Activated B cell treated with CpG ODN at 0.5 μM for 24 hours (primary cell): ENCODE measurements at places on chromosomes 1 and 21.

DNA sequence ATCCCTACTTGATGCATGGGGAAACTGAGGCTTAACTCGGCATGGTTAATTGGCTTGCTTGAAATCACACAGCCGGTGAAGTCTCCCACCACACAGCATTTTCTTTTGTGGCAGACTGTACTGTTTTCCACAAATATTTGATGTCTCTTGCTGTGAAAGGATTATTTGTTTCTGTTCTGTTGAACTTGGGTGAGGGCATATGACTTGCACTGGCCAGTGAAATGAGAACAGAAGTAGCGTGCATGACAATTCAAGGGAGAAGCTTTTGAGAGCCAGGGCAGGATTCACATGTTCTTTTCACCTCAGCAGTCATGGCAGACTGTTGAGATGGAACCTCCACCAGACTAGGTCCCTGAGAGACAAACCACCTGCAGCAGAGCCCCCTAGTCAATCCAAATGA, 11.7 kb upstream of the AK2 start:
- H3K27me3 ChIP-seq = peaks cover 3% of the 10 kb centered on the region
- no peak for DNase-seq
- no peak overlapping the region for H3K27ac ChIP-seq
- H3K4me1 ChIP-seq = no peaks in the 10 kb centered on the region
- H3K36me3 ChIP-seq = no peaks in the 10 kb centered on the region

DNA sequence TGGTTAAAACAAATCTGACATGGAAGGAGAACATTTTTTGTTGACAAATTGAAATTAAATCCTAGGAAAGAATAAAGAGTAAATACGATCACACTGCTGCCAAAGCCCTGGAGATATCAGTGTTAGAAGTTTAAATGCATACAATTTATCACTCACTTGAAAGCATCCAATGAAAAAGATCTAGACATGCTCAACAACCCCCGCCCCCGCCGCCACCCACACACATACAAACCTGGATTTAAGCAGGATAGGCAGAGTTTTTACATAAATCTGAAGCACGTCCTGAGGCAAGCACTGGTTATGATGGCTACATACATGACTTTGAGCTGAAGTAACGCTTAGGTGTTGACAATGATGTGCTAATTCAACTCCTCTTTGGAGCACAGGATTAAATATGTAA, 58.5 kb downstream of the LYST start:
- no peaks in the 10 kb centered on the region for H3K27me3 ChIP-seq
- no peaks in the 10 kb centered on the region for H3K4me1 ChIP-seq
- no peak overlapping the region for H3K27ac ChIP-seq

DNA sequence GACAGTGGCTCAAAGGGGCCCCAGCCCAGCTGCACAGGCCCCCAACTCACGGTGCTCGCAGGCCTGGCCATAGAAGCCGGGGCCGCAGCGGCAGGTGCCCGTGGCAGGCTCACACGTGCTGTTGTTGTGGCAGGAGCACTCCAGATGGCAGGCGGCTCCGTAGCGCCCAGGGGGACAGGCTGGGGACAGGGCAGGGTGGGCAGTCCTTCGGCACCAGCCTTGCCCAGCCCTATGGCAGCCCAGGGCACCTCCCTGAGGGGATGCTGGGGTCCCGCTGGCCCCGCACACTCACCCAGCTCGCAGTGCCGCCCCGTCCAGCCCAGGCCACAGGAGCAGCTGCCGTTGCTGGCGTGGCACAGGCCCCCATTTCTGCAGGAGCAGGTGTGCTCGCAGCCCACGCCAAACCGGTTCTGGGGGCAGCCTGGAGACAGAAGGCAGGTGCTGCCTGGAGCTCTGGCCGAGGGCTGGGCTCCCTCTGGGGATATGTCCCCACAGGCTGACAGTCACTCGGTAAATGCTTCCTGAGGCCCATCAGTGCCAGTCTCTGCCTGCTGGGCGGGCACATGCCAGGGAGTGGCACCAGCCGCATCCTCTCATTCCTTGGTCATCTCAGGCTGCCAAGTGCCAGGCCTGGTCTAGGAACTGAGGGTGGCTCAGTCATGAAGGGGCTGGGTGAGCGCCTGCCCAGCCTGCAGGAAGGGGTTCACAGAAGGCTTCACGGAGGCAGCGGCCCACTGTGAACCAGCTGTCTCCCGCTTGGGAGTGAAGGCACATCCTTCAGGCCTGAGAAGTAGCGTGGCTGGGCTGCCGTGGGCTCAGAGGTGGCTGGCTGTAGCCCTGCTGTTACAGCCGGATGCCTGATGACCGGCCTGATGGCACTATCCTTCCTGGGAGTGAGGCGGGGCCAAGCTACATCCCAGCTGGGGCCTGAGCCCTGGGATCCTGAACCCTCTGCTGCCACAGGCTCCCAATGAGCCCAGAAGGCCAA, 40.1 kb downstream of the ARHGEF16 start:
- no peak overlapping the region for H3K27ac ChIP-seq
- no peak for DNase-seq
- no peaks in the 10 kb centered on the region for H3K27me3 ChIP-seq
- H3K4me1 ChIP-seq = peaks cover 6% of the 10 kb centered on the region
- H3K36me3 ChIP-seq = no peaks in the 10 kb centered on the region
- no peak overlapping the region for H3K4me3 ChIP-seq

GRCh38 chr1:42822800-42823392, 5.7 kb upstream of the SVBP start:
- no peak overlapping the region for H3K4me3 ChIP-seq
- peaks cover under 1% of the 10 kb centered on the region for H3K4me1 ChIP-seq
- H3K36me3 ChIP-seq = peaks cover 3% of the 10 kb centered on the region
- H3K27me3 ChIP-seq = no peaks in the 10 kb centered on the region
- no peak for DNase-seq

- H3K4me3 ChIP-seq = no peak overlapping the region
- peaks cover 19% of the 10 kb centered on the region for H3K4me1 ChIP-seq
- no peak for DNase-seq
- H3K36me3 ChIP-seq = no peaks in the 10 kb centered on the region
- H3K27me3 ChIP-seq = peaks cover 10% of the 10 kb centered on the region
Observed at GRCh38 chr1:36128126-36128904, 3.3 kb upstream of the COL8A2 start.

- no peak for DNase-seq
- no peaks in the 10 kb centered on the region for H3K36me3 ChIP-seq
- H3K27me3 ChIP-seq = peaks cover 40% of the 10 kb centered on the region
- H3K4me3 ChIP-seq = no peak overlapping the region
Observed at GRCh38 chr1:38579056-38579455, 280.5 kb downstream of the RRAGC start.

DNA sequence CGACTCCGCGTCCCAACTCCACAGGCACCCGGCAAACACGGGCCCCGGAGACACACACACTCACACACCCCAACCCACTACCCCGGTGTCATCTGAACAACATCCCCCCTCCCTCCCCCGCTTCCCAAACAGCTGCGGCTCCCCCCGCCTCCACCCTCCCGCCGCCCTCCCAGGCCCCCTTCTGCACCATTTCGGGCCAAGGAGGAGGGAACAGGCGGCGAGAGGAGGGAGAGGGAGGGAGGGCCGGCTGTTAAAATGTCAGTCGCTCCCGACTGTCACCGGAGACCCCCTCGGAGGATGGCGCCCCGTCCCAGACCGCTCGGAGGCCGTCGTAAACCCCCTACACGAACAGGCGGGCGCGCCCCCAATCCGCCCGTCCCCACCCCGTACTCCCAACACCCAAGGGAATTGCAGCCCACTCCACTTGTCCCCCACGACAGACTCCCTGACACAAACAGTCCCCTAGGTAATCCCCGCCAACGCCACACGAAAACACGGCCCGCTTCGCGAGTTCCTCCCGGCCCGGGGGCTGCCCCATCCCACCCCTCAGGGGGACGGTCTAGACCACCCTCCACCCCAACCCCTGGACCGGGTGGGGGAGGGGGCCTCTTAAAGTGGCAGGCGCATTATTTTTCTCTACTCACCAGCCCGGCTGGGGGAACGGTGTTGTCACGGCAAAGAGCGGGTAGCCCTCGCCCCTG, 583 bp downstream of the MEF2D start:
- DNase-seq = peak; percentile 64
- peak overlapping the region; percentile 94 for H3K4me3 ChIP-seq
- H3K27ac ChIP-seq = peak overlapping the region; percentile 92
- H3K36me3 ChIP-seq = peaks cover 33% of the 10 kb centered on the region
- no peaks in the 10 kb centered on the region for H3K27me3 ChIP-seq

GRCh38 chr21:45867671-45868081, 113.9 kb upstream of the COL6A1 start:
- no peaks in the 10 kb centered on the region for H3K36me3 ChIP-seq
- peaks cover 4% of the 10 kb centered on the region for H3K4me1 ChIP-seq
- H3K4me3 ChIP-seq = no peak overlapping the region
- no peak overlapping the region for H3K27ac ChIP-seq

- no peaks in the 10 kb centered on the region for H3K27me3 ChIP-seq
- no peak overlapping the region for H3K4me3 ChIP-seq
- no peak for DNase-seq
- H3K36me3 ChIP-seq = no peaks in the 10 kb centered on the region
- no peaks in the 10 kb centered on the region for H3K4me1 ChIP-seq
Observed at GRCh38 chr1:224488806-224489499, 54.4 kb upstream of the WDR26 start.

- H3K27me3 ChIP-seq = no peaks in the 10 kb centered on the region
- H3K4me1 ChIP-seq = peaks cover 54% of the 10 kb centered on the region
- H3K27ac ChIP-seq = no peak overlapping the region
- no peak for DNase-seq
- H3K36me3 ChIP-seq = no peaks in the 10 kb centered on the region
- H3K4me3 ChIP-seq = no peak overlapping the region
Observed at GRCh38 chr1:44072204-44072603, 40.9 kb upstream of the SLC6A9 start.

DNA sequence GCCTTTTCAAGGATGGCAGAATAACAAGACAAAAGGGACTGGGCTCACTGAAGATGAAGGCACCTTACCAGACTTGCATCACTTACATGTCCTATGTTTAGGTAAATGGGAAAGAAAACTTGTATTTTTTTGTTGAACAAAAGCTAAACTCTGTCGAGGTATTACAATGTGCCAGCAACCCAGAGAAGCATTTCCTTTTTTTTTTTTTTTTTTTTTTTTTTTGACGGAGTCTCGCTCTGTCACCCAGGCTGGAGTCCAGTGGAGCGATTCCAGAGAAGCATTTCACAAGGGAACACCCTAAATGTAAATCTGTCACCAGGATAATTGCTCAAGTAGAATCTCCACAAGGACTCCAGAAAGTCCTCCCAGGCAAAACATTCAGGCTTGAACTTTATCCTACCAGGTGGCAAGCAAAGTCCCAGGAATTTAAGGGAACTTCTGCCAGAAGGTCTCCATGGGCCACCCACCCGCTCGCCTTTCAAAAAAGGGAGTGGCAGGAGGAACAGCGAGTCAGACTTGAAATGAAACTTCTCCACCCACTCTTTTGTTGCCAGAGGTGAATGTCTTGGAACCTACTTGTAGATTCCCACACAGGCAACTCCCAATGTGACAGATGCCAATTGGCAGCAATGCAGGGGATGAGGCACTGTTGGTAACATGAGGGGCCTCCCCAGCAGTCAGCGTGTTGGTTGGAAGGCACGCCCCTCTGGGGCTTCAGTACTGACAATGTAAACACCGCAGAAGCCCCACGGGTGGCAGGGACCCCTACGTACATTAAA, 125.0 kb downstream of the TIAM1 start:
- H3K4me1 ChIP-seq = peaks cover 5% of the 10 kb centered on the region
- no peak overlapping the region for H3K4me3 ChIP-seq

GRCh38 chr1:240254778-240255291, 163.2 kb downstream of the FMN2 start:
- no peaks in the 10 kb centered on the region for H3K4me1 ChIP-seq
- DNase-seq = no peak
- H3K4me3 ChIP-seq = no peak overlapping the region
- H3K27me3 ChIP-seq = no peaks in the 10 kb centered on the region

DNA sequence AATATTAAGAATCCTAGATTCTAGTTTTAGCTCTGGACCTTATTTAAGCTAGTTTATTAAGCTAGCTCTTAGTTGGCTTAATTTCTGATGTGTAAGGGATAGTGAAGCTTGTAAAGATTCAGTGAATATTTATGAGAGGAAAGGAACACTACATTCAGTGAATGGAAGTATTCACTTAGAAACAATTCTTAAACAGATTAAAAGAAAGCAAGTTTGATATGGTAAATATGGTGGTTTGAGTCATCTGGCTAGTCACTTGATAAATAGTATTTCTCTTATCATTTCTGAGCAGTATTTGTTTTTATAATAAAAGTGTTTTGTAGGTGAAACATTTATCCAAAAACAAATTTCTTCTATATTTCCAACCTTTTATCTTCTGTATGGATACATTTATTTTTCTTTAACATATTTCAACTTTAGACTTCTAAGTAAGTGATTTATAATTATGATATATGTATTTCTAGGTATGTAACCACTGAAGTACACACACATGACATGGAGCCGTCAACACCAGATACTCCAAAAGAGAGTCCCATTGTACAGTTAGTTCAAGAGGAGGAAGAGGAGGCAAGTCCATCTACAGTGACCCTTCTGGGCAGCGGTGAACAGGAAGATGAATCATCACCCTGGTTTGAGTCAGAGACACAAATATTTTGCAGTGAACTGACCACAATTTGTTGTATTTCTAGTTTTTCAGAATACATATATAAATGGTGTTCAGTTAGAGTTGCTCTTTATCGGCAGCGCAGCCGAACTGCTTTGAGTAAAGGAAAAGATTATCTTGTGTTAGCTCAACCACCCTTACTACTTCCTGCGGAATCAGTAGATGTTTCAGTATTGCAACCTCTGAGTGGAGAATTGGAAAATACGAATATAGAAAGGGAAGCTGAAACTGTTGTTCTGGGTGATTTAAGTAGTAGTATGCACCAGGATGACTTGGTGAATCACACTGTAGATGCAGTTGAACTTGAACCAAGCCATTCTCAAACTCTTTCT, 55.6 kb downstream of the SUCO start:
- peaks cover 1% of the 10 kb centered on the region for H3K4me1 ChIP-seq
- no peak overlapping the region for H3K4me3 ChIP-seq
- peaks cover 61% of the 10 kb centered on the region for H3K36me3 ChIP-seq
- no peaks in the 10 kb centered on the region for H3K27me3 ChIP-seq
- no peak overlapping the region for H3K27ac ChIP-seq

GRCh38 chr1:61585714-61586113, 139.2 kb downstream of the TM2D1 start:
- no peaks in the 10 kb centered on the region for H3K36me3 ChIP-seq
- DNase-seq = no peak
- no peaks in the 10 kb centered on the region for H3K4me1 ChIP-seq
- H3K27ac ChIP-seq = no peak overlapping the region
- no peak overlapping the region for H3K4me3 ChIP-seq
- no peaks in the 10 kb centered on the region for H3K27me3 ChIP-seq

DNA sequence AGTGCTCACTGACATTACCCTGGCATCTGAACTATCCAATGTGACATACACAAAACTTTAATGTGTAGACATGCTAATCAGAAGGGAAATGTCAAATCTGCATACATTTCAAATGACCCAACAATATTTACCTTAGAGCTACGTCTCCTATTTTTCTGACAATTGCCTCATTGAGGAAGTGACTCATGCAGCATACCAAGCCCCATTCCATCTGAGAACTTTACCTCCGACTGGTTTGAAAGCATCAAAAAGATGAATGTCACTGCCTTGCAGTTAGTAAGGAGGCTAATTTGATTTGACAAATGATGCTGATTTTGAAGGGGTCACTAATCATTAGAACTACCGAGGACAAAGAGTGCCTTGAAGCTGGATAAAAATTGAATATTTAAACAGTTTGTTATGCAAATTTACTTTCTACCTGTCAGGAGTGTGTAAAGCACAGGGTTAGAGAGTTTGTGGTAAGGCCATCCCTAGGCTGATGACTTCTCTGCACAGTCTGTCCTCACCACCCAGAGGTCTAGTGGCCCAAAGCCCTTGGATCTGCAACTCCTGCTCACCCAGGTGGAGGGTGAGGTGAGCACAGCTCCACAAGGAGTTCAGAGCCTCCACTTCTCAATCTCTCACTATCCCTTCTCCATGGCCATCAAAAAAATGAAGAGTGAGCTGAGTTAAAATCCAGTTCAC, 500.3 kb upstream of the C1orf87 start:
- H3K27ac ChIP-seq = no peak overlapping the region
- no peak for DNase-seq
- H3K36me3 ChIP-seq = no peaks in the 10 kb centered on the region
- no peaks in the 10 kb centered on the region for H3K4me1 ChIP-seq
- no peaks in the 10 kb centered on the region for H3K27me3 ChIP-seq
